ENCODE measurements at places on chromosomes 2 and 18.
A peak's percentile ranks its signal among the peaks of the same experiment; 100 is the strongest.

DNA sequence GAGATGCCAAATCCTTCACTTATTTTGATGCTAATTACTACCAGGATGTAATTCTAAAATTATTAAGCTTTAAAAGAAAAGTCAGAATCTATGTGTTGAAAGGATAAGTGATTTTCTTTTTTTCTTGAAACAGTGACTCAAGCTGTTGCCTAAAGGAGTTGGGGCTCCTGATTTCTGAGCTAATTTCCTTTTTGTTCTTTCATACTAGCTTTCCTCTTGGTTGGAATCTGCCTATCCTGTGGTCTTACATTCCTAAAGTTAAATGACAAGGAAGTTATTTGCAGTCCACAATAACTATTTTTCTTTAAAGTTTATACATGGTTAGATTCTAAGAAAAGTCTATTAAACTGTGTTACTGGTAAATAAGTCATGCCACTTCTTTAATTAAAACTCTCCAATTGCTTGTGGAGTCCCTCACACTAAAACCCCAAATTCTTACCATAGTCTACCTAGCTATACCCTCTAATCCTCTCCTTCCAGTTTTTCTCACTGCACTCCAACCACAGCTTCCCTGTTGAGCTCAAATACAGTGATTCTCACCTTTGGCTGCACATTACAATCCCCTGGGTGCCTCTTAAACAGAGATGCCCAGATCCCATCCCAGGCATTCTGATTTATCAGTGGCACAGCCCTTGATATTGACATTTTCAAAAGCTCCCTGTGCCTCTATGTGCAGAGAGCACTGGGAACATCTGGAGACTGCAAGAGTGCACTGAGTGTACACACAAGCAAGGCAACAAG, 63.3 kb upstream of the EFEMP1 start:
- DNase-seq: no peak

GRCh38 chr2:64052463-64053241, 33.4 kb upstream of the VPS54 start:
- DNase-seq: no peak

DNA sequence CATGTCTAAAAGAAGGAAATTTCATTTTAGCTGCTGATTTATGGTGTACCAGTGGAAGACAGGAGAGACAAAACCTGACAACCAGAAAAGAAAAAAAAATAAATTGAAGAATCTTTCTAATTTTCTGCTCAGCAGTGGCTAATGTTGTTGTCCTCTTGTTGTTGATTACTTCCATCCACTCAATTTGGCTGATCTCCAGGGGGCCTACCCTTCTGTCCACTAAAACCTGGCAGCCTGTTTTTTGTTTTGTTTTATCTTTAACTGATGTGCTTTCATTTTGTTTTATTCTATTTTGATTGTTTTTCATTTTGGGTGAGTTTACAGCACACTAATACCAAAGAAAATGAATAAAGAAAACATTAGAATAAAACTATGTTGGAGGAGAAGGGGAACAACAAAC, 27.4 kb downstream of the TFPI start:
- DNase-seq: no peak

DNA sequence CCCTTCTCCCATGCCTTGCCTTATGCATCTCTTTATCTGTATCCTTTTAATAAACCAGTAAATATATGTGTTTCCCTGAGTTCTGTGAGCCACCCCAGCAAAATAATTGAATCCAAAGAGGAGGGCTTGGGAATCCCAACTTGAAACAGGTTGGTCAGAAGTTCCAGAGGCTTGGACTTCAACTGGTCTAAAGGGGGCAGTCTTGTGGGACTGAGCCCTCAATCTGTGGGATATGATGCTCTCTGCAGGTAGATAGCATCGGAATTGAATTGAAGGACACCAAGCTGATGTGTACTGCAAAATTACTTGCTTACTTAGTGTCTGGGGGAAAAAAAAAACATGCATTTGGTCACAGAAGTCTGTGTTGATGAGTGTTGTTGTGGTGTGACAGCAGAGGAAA, 1033.5 kb upstream of the TMEFF2 start:
- no peak for DNase-seq

DNA sequence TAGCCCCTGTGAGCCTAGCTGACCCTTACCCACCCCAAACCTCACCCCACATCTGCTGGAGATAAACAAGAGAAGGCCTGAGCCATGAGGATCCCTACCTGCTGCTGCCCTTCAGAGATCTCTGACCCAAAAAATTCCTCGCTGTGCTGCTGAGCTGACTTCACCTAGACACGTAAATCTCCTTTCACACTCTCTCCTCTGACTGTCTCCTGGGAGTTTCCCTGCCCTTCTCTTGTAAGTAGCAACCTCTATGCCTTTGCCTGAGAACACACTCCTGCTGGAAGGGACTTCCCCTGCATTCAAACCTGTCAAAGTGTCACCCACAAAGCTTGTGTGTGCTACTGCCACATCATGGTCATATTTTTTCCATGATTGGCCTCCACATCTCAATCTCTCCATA, 134.2 kb upstream of the NOL4 start:
- DNase-seq: no peak

DNA sequence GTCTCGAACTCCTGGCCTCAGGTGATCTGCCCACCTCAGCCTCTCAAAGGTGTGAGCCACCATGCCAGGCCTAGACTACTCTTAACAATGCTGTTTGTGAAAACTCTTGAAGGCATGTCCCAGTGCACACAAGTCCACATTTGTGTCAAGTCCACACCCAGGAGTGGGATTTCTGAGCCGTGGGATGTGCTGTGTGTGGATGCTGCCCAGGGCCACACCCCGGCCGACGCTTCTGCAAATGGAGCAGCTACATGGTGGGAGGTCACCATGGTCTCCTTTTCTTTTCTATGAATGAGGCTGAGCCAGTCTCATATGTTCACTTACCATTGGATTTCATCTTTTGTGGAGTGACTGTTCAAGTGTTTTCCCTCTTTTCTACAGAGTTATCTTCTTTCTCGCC, 15.8 kb downstream of the SNED1 start:
- DNase-seq: no peak

DNA sequence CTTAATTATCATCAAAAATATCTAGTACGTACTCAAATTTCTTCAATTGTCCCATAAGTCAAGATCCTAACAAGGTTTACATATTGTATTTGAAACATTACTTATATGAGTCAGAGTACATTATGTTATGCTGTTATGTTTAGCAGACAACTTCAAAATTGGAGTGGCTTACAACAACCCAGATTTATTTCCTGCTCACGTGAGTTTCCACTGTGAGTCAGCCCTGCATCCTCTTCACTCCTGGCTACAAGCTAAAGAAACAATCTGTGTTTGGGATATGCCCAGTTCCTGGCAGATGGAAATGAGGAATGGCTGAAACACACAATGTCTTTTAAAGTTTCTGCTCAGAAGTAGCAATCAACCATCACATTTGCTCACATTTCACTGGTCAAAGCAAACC, 31.5 kb upstream of the TANC1 start:
- DNase-seq: peak; percentile 83

DNA sequence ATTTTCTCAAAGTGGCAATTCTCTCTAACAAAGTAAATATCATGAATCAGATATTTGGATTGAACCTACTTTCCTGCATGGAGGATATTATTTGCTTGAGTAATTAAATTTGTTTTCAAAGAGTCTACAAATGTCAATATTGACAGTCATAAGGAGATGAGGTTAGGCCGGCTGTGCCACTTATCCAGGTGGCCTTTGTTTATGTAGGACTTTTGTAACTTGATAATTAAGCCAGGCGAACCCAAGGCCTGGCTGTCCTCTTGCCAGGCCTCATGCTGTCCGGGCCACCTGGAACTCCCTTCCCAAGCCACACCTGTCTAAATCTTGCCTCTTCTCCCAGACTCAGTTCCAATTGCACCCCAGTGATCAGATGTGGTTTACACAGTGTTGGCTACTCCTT, 255.2 kb downstream of the ACKR3 start:
- no peak for DNase-seq

DNA sequence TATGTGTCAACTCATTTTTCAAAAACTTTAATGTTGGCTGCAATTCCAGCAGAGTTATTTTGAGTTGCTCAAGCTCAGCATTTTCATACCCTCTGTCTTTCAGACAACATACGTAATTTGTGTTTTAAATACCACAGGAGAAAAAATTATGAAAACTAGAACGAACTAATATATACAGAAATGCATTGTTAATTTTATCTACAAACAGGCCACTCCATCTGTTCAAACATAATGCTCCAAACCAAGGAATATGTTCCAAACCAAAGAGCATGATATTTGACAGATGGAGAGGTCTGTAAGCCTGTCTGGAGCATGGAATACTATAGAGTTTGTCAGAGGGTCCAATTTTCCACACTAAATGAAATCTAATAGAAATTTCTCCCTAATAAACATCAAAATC, 536.2 kb upstream of the FSIP2 start:
- DNase-seq: no peak

DNA sequence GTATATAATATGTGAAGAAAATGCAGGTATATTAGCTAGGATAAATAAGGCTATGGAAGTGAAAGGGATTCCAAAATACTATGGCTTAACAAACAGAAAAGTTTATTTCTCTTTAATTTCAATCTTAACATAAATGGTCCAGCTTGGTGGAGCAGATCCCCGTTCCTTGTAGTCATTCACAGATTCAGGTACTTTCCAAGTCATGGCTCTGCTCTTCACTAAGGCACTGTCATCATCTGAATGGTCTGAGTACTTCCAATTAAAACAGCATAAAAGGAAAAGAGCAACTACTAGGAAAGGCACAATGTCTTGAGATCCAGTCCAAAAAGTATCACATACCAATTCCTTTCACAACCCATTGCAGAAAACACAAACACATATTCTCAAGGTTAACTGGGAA, 63.4 kb downstream of the OLA1 start:
- no peak for DNase-seq

DNA sequence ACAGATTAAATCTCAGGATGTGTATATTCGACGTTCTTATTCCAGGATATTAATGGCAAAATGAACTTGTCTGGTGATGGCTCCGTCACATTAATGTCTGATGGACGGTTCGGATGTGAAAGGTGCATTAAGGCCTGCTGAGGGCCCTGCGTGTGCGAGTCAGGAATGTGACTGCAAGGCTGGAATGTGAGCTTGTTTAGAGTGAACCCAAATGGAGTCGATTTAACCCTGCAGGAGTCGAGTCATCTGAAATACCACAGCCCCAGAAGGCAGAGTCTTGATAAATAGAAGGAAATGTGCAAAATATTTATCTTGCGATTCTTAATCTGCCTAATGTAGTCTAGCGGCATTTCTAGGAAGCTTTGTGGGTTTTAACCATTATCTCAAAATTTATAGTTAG, 44.3 kb downstream of the RDH14 start:
- no peak for DNase-seq

DNA sequence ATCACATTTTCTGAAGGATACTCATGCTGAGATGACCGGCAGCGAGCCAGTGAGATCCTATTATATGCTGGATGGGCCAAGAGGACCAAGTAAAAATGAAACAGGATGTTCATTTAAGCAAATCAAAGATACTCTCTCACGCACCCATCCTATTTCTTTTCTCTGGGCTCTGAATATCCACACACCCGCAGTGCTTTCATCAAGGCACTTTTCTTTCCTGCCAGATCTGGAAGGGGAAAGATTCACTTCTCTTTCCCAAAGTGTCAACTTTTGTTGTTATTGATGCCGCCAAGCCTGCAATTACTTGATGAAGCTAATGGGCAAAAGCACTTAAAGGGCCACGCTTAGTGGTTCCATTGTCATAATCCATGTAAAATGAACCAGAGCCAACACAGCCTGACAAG, 191.9 kb upstream of the CHAC2 start:
- no peak for DNase-seq

- no peak for DNase-seq
Measured at GRCh38 chr2:149145314-149146295, 107.1 kb downstream of the LYPD6B start.

GRCh38 chr2:156399224-156399949, 36.8 kb upstream of the GPD2 start:
- peak; percentile 23 for DNase-seq

Measured in fibroblast of the conjunctiva (primary cell).